H54 (cell line): ENCODE measurements at places on chromosomes 12 and 14.
A peak's percentile ranks its signal among the peaks of the same experiment; 100 is the strongest.

DNA sequence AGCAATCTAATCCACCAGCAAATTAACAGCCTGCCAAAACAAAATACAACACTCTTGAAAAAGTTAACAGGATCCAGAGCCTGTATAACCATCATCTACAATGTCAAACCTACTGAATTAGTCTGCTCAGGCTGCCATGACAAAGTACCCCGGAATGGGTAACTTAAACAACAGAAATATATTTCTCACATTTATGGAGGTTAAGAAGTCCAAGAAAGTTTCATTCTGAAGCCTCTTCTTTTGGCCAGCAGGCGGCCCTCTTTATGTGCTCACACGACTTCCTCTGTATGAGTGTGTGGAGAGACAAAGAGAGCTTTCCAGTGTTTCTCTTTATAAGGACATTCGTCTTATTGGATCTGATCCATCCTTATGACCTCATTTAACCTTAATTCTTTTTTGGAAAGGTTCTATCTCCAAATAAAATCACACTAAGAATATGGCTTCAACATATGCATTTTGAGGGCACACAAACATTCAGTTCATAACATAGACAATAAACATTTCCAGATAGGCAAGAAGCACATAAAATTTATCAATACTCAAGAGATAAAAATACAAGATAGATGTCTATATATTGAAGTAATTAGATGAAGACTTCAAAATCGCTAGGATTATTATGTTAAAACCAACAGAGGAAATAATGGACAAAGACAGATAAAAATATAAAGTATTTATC, 5.9 kb upstream of the RERG start:
- peak; percentile 16 for DNase-seq

DNA sequence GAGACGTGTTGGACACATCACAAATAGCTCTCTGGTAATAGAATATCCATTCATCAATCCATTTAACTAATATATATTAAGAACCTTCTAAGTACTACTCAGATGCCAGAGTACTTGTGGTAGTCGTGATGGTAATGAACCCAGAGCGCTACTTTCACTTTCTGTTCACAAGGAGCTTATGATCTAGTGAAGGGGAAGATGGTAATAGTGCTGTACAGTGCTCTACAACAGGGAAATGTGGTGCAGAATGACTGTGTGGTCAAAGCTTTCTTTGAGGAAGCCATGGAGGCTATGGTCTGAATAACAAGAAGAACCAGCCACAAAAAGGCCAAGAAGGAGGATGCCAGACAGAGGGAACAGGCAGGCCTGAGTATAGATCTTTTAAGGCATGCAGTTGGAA, 212.0 kb downstream of the PTPRO start:
- DNase-seq = no peak

GRCh38 chr12:7042842-7043241, 17.7 kb upstream of the C1S start:
- DNase-seq = peak; percentile 45

GRCh38 chr12:87020071-87020470, 763.9 kb upstream of the MGAT4C start:
- DNase-seq = no peak

DNA sequence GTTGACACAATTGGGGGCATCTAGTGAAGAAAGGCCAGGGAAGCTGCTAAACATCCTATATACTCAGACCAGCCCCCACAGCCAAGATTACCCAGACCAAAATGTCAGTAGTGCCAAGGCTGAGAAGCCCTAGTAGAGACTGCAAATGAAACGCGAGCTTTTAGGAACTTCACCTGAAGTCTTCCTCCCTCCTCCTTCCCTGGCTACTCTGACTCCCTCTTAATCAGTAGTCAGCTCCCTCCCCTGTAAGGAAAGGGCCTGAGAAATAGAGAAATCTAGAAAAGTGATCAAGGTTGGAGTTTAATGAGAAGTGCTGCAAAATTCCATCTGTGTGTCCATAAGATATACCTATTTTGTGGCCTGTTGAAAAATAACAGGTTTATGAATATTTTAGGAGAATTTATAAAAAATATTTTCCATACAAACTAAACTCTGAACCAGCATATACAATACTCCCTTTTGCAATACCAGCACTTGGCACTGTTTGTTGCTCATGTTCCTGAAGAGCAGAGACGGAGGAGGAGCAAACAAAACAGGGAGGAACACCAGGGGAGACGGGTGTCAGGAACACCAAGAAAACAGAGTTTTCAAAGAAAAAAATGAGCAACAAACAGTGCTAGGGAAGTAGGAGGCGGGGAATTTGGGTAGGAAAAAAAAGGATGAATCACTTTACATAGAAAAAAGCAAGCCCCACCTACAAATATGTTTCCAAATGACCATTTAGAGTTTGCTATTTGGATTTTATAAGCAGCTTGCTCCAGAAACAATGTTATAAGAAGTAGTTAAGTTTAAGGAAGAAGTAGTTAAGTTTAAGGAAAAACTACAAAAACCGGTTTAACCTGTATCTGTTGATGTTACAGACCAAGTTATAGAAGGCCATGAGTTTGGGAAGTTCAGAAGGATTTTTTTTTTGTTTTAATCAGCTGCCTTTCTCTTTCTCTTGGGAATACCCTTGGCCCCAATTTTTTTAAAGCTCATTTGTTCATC, 282.1 kb upstream of the GRIP1 start:
- DNase-seq = no peak

DNA sequence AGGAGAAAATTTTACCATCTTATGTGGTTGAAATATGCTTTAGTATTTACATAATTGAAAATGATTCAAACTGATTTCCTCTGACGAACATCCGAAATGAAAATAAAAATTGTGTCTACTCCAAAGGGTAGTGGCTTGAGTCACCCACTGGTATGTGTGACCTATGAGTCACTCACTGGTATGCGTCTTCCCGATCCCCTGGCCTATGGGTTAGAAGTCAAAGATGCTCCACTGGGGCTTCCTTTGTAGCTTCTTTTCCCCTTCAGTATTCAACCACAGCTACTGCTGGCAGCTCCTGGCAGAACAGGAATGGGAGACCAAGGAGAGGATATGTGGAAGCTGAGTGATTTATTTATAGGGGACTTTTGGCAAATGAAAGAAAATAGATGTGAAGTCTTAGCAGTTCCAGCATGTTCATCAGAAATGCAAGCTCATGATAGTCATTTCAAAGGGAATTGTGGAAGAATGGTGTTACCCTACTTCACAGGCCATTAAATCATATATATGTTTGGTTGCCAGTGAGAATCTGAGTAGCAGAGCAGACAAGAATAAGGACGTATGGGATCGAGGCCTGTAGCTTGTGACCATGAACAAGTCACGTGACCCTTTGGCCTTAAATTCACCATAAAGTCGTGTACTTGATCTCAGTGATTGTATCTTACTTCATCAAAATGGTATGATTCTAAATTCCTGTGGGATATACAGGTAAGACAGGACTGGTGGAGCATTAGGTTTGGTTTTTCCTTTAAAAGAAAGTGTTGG, 108.3 kb downstream of the CRADD start:
- DNase-seq = no peak

GRCh38 chr12:41465526-41465925, 277.4 kb downstream of the PDZRN4 start:
- DNase-seq = no peak

- DNase-seq = no peak
Measured at GRCh38 chr12:26455936-26456574, 260.7 kb downstream of the SSPN start.

DNA sequence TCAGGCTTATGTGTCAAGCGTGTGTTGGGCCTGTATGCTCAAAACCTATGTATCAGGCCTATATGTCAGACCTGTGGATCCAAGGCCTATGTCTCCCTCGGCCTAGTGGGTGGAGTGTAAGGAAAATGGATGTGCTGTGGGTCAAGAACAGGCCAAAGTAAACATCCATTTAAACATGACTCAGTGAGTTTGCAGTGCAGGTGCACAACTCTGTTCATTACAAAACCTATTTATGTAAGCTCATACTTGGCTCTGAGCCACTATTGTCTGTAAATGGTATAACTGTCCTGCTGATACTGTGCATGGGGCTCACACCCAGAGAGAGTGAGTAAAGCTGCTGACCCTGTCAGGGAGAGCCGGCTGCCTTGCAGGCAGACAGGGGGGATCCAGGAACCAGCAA, 249.7 kb upstream of the AVPR1A start:
- DNase-seq = no peak

- no peak for DNase-seq
Measured at GRCh38 chr14:22845821-22846625, 9.6 kb downstream of the MMP14 start.

DNA sequence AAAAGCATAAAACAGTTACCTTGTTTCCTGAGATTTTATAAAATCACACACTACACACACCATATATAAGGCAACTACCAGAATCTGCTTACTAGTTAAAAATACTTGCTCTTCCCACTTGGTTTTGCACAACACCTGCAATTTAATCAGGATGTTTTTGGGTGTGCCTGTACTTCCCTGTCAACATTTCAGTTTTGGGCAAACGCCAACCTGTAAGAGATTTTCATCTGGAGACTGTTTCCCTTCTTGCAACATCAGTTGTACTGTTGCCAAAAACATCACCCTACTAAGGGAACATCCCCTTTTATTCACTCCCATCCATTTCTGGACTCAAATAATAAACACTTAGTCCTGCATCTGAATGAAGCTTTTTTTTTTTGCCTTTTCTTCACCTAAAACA, 172.3 kb downstream of the DUSP6 start:
- DNase-seq = no peak

DNA sequence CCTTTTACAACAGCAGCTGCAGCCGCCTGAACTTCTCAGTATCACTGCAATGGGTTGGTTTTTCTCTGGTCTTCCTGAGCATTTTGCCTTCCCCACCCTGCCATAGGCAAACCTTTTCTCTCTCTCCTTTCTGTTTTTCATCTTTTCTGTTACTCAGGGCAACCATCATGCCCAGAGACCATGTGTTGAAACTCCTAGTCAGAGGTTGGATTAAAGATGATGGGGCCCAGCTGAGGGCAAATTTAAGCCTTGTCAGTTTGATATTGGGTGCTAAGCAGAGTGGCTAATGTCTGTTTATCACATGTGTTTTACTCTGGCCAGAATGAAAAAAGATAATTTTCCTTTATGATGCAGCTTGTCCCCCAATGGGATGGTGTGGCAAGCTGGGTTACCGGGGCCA, 107.9 kb upstream of the PMCH start:
- no peak for DNase-seq

DNA sequence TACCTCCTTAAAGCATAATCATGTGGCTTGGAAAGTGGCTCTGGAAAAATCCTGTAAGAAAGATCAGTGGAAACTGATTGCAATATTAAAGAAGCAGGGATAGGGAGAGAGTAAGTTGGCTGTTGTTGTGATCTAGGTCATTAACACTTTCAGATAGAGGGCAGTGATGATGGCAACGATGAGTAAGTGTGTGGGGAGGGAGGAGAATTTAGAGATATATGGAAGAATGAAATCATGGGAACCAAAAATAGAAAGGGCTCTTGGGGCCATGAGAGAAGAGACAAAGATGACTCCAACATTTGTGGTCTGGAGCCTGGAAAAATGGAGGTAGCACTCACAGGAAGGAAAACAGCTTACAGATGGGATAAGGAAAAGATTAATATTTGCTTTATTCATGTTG, 23.3 kb downstream of the SNRPF start:
- no peak for DNase-seq

DNA sequence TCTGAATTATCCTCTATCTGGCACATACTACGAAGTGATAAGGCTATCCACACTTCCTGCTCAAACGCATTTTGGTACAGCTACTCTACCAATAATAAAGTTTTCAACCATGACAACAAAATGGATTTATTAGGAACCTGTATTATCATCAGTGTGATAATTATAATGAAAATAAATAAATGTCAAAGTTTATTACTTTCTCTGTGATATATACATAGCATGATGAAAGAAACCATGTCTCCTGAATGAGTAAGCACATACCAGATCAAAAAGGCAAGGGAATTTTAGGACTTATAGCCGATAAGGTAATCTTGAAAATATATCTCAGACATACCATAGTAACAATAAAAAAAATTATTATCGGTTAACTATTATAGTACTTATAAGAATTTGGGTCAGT, 61.1 kb downstream of the CPNE8 start:
- DNase-seq = no peak

- DNase-seq = no peak
Measured at GRCh38 chr12:125528281-125528680, 463.0 kb downstream of the AACS start.

GRCh38 chr14:67977434-67978034, 158.0 kb downstream of the RAD51B start:
- no peak for DNase-seq

- DNase-seq = no peak
Measured at GRCh38 chr12:128586451-128587029, 237.2 kb downstream of the SLC15A4 start.

DNA sequence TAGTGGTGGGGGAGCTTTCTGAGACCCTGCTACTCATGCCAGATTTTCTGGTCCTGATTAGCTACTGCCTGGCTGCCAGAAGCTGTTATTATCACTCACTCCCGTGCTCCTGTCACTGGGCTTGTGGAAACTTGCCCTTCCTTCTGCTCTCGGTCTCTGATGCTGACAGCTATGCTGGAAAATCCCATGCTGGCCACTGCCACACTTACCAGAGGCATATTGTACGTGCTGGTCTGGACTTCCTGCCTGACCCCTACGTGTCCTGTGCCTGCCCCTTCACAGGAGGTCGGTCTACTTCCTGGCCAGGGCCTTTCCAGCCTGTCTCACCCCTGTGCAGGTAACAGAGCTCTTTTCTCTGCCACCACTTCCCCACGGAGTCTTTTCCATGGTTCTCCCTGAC, 149.4 kb upstream of the PLEKHG7 start:
- DNase-seq = no peak

- peak; percentile 19 for DNase-seq
Measured at GRCh38 chr12:32455607-32456071, 56.3 kb downstream of the FGD4 start.

GRCh38 chr12:115866909-115867525, 410.5 kb downstream of the MED13L start:
- DNase-seq = no peak

DNA sequence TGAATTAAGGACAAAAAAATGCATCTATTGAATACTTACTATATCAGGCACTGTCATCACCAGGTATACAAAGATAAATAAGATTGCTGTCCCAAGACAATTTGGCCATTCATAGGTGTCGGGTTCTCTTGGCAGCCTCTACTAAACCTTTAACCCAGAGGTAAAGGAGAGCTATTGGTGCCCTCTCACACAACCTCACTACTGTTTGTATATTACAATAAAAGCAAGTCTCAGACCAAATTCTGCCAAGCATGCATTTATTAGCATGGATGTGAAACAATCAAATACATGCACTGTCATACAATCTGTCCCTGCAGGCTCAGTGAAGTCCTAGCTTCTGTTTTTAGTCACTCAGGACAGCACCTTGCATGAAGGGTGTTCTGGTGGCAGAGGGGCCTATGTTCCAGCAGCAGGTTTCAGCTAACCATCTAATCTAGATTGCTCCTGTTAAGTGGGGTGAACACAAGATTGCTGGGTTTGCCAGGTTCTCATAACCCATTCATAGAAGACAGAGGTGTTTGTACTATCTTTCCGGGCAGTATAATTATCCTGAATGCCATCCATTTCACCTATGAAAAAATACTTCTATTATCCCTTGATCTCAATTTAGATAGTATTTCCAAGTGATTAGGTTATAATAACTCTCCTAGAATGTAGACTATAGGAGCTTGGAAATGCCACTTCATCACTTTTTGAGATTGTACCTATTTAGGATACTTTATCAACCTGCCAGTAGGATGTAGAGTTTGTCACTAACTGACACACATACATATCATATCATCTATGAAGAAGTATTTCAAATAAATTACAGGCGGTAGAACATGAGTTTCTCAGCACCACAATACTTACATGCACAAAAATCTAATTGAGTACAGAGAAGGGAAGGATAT, 254.0 kb upstream of the KRR1 start:
- no peak for DNase-seq

- DNase-seq = no peak
Measured at GRCh38 chr12:67275380-67275913, 6.3 kb downstream of the CAND1 start.
